ENCODE measurements at places on chromosomes 2 and 18.
A peak's percentile ranks its signal among the peaks of the same experiment; 100 is the strongest.

DNA sequence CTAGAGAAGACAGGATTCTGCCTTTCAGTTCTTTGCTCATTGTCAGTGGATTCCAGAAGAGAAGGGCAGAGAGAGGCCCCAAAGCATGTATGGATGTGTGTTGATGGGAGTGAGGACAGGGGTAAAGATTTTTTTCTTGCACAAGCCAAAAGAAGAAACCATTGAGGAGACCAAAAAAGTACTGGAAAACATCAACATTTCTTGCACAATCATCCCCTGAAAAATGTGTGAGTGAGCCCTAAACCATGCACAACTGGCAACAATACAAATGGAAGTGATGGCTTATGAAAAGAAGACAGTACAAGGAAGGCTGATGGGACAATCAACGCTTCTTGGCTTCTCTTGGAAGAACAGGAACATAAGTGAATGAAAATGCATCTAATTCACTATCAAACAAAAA is 5.6 kb upstream of the SMAD7 start:
- no peak for DNase-seq

GRCh38 chr2:2926858-2927175 is 450.8 kb downstream of the EIPR1 start:
- DNase-seq = no peak

DNA sequence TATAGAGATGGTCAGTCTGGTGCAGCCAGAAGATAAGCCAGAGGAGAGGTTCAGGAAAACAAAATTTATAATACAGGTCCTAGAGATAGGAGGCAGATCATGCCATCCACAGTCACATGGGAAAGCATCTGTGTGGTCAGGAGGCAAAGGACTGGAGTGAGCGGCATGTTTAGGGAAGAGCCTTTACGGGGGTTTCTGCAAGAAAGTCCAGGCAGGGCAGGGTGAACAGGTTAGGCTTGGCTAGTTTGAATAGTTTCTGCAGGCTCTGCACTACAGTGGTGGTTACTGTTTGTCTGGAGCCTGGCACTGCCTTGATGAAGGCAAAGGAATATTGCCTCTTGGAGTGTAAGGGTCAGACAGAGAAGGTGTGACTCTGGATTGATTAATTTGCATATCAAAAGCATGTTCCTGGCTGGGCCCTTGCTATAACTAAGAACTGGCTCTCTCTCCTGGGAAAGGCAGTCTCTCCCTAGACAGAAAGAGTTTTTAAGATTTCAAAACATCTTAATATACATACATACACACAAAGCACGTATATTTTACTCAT is 1034.7 kb upstream of the CHAC2 start:
- no peak for DNase-seq

GRCh38 chr18:10783941-10784340 is 258.1 kb downstream of the NAPG start:
- DNase-seq = no peak

GRCh38 chr2:95530734-95531133 is 46.2 kb upstream of the TRIM43B start:
- peak; percentile 82 for DNase-seq

DNA sequence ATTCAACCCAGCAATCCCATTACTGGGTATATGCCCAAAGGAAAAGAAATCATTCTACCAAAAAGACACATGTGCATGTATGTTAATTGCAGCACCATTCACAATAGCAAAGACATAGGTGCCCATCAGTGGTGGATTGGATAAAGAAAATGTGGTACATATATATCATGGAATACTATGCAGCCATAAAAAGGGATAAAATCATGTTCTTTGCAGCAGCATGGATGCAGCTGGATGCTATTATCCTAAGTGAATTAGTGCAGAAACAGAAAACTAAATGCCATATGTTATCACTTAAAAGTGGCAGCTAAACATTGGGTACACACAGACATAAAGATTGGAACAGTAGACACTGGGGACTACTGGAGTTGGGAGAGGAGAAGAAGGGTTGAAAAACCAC is 82.2 kb downstream of the MYO3B start:
- no peak for DNase-seq

DNA sequence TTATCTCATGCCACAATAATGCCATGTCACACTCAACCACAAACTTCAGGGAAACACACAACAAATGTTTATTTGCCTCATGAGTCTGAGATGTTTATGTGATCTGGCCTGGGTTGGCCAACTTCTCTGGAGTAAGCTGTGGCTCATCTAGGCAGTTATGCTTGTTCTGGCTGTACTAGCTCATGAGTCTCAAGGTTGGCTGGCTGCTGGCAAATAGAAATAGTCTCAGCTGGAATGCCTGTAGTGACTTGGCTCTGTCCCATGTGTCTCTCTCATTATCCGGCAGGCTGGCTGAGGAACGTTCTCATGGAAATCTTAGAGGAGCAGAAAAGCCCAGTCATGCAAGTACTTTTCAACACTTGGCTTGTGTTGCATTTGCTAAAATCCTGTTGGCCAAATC is 234.9 kb upstream of the CDH2 start:
- DNase-seq = no peak

- DNase-seq = no peak
Observed at GRCh38 chr2:128654408-128654807, 335.7 kb upstream of the HS6ST1 start.

- peak; percentile 35 for DNase-seq
Observed at GRCh38 chr18:6219116-6219717, 195.5 kb downstream of the L3MBTL4 start.

DNA sequence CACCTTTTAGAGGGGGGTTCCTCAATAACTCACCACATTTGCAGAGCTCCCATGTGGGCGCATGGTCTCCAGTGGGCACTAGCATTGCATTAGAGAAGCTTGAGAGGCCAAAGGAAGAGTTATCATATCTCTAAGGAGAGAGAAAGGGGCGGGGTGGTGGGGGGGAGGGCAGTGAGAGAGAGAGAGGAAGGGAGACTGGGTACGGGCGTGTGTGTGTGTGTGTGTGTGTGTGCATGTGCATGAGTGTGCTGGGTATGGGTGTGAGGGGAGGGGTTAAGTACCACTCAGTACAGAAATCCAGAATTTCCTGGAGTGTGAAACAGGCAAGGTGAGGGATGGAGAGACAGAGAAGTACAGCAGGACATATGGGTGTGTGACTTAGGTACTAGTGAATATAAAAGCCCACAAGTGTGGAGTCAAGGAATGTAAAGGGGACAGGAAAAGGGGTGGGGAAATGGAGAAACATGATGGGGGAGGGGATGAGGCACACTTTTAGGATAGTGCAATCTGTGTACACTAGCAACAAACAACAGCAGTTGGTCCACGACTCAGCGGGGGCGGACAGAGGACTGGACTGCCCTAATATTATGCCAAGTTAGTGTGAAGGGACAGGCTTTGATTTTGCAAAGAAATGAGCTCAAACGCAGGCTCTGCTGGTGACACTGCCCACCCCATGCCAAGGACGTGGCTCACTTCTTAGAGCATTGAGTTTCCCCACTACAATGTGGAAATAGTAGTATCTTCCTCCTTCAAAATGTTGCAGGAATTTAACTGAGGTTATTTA is 91.3 kb downstream of the SPRED2 start:
- DNase-seq = no peak

DNA sequence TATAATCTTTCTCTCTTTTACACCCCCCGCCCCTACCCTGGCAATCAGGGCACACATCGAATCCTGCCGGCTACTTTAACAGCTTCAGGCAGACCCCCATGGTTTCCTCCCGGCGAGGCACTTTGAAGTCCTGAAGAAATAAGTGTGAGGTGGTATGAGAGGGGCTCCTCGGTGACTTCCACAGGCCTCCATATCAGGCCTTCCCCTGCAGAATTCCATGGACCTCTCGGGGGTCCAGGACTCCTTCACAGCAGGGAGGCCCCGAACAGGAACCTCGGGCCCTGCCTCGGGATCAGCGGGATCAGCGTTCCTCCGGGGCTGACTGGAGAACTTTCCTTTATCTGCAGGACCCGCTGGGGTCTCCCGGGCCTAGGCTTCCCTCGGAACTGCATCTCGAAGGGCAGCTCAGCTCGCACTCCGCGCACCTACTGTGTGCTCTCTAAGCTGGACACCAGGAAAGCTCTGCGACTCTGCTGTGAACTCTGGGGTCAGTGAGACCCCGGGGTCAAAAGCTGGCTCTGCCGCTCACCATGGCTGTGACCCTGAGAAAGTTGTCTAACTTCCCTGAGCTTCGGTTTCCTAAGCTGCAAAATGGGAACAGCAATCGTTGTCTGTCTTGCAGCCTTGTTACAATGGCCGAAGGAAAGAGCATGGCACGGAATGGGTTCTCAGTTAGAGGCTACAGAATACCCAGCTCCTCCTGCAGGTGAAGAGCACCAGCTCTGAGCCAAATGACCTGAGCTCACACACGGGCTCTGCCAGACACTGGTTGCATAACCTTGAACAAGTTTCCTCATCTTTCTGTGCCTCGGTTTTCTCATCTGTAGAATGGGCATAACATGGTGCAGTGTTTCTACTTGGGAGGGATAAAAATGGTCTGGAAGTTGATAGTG is 97.4 kb upstream of the ID2 start:
- DNase-seq = no peak

DNA sequence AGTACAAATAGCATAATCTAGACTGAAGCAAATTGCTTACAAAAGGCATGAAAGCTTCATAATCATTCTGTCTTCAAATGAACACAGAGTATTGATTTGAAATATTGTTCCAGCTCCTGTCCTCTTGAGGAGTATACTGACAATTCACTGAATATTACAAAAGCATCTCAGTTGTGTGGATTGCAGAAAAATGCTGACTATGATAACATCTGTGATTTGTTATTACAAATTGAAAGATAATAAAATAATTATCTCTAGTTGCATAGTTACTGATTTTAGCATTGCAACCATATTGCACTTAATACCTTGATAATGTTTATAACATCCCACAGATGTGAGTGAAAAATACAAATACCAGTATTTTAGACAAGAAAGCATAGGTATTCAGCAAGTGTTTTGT is 49.2 kb upstream of the FN1 start:
- DNase-seq = no peak

- no peak for DNase-seq
Observed at GRCh38 chr2:190179754-190180312, 117.3 kb upstream of the MSTN start.

DNA sequence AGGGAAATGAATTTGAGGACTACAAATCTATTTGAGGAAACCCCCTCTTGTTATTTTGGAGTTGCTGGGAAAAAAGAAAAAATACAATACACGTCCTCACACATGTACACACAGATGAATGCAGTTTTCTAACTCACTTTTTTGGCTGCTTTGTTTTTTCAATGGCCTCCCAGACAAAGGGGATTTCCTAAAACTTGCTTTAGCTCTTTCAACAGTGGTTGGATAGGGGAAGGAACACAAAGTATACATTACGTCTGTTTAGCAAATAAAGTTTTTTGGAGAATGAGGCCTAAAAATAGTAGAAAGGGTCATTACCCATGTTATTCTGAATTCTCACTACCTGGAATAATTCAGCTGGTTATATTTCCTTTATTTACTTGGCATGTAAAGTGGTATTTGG is 125.3 kb upstream of the ITGB6 start:
- DNase-seq = no peak

Data from activated CD4-positive, alpha-beta T cell treated with anti-CD3 and anti-CD28 coated beads, Interleukin-2, Interleukin-6, amounts not matched to agents 100 ng/mL and 50 ng/mL, durations not matched to agents 16 hours and 8 hours (primary cell).